ENCODE measurements at places on chromosomes 4 and X. TPM values are rescaled to one million over a fixed set of nuclear protein-coding genes. Genes with fewer than 3 reads are reported as not detected.

Gene GRSF1
- total RNA-seq, result 59.3 TPM

Gene MAGEE2
- 4.2 TPM for total RNA-seq

Gene SPANXA2
- total RNA-seq, result not detected

Gene STK32B
- total RNA-seq, result 18.2 TPM

Gene LAS1L
- 13.6 TPM for total RNA-seq

Gene GNL3L
- 26.8 TPM for total RNA-seq

Gene SPOCK3
- total RNA-seq, result 84.4 TPM

Gene HSPA4L
- total RNA-seq, result 21.0 TPM

Gene NPY2R
- total RNA-seq, result 5.3 TPM

Gene ESX1
- not detected for total RNA-seq

Gene PLS3
- total RNA-seq, result 68.5 TPM

Gene SGMS2
- total RNA-seq, result 6.0 TPM

Gene STPG2
- 6.2 TPM for total RNA-seq

Gene TEX13A
- total RNA-seq, result not detected

Gene RAB39B
- total RNA-seq, result 34.1 TPM

Gene FGD1
- 17.5 TPM for total RNA-seq

Gene GSX2
- total RNA-seq, result 3.2 TPM

Gene SLC9A6
- total RNA-seq, result 206 TPM

Gene IQCM
- not detected for total RNA-seq

Gene FAM241A
- total RNA-seq, result 2.3 TPM

Gene RIBC1
- total RNA-seq, result 3.5 TPM

Gene SOD3
- 1.4 TPM for total RNA-seq

Gene ANXA3
- 24.7 TPM for total RNA-seq

Gene C1QTNF7
- total RNA-seq, result 0.69 TPM

Gene CNKSR2
- total RNA-seq, result 54.7 TPM

Gene HPSE
- 2.1 TPM for total RNA-seq

Gene TMEM271
- 13.1 TPM for total RNA-seq

Gene NIPAL1
- 3.0 TPM for total RNA-seq

Gene FOXO4
- total RNA-seq, result 4.8 TPM

Gene TET2
- 36.0 TPM for total RNA-seq

Gene UCHL1
- total RNA-seq, result 1,495 TPM

Gene EFHC2
- 8.1 TPM for total RNA-seq

Gene GABRG1
- 90.7 TPM for total RNA-seq

Gene SORCS2
- 20.3 TPM for total RNA-seq

Gene BMX
- total RNA-seq, result 0.23 TPM

Gene PAGE2B
- not detected for total RNA-seq

Gene CYBB
- 19.6 TPM for total RNA-seq

Gene IRS4
- total RNA-seq, result 14.5 TPM

Gene PCSK1N
- total RNA-seq, result 157 TPM

Gene MAGED4
- 160 TPM for total RNA-seq

Gene SOWAHB
- total RNA-seq, result 0.92 TPM

Gene HTRA3
- total RNA-seq, result 2.8 TPM

Gene PCDH19
- 45.2 TPM for total RNA-seq

Gene CCDC158
- total RNA-seq, result 7.2 TPM

Gene VBP1
- 137 TPM for total RNA-seq

Gene SLC7A11
- total RNA-seq, result 52.1 TPM

Gene LNX1
- 32.3 TPM for total RNA-seq

Gene F9
- not detected for total RNA-seq

Gene UGT2B17
- total RNA-seq, result not detected

Gene HSD17B13
- total RNA-seq, result 0.69 TPM

Gene ALG13
- total RNA-seq, result 55.6 TPM

All from diencephalon (tissue), 1 donor.